ENCODE measurements at places on chromosomes 7 and 10.

DNA sequence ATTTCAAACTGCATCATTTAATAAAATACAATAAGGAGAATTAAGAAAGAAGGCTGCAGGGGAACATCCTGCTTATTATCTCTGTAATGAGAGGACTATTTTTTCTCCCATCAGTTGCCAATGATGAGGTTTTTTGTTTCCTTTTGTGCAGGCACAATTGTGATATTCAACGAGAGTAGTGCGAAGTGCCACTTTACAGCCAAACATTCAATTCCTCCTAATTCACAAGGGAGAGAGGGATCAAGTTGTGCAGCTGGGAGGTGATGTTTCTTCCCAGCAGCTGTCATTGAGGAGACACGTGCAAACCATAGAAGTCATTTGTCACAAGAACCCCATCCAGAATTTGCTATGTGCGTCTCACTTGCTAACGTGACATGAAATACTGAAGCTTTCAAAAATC, 81.6 kb upstream of the ICA1 start:
- peak; percentile 6 for DNase-seq

DNA sequence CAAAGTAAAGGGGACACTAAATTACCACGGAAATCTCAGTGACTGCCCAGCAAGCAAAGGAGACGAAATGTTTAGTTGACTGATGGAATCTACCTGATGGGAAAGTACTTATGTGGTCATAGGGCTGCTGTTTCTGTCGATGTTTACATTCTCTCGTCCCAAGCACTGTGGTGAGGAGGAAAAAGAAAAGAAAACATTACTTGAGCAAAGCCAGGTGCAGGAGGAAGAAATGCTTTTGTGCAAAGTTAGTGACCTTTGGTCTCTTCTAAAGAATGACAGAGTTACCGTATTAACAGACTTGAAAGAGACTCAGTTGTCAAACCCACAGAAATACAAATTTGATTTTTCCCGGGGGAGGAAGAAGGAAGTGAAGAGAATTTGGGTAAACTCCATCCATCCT, 43.3 kb upstream of the FMC1 start:
- no peak for DNase-seq

DNA sequence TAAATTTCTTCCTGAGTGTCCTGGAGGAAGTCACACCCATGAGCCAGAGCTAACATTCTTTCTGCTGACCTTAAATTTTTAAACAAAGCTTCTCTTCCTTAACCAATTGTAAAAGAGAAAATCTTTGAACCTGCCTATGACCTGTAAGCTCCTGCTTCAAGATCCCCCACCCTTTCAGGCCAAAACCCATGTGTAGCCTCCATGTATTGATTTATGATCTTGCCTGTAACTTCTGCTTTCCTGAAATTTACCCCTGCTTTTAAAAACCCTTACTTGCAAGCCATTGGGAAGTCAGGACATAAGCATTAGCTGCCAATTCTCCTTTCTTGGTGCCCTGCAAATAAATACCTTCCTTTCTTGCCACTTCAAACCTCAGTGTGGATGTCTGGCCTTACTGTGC, 68.5 kb upstream of the HECTD2 start:
- DNase-seq, result no peak

DNA sequence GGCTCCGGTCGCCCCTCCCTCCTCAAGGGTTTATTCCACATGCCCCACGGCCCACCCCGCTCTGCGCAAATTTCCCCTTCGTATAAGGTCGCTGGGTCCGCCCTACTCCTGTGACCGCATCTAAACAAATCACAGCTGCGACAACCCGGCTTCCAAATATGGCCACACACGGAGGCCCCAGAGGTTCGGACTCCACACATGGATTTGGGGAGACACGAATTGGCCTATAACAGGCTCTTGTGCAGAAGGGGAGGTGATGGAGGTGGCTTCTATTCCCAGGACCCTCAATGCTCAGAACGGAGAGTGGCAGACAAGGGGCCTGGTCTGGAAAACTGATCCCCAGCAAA, 90.1 kb downstream of the FOXL3 start:
- DNase-seq, result no peak

DNA sequence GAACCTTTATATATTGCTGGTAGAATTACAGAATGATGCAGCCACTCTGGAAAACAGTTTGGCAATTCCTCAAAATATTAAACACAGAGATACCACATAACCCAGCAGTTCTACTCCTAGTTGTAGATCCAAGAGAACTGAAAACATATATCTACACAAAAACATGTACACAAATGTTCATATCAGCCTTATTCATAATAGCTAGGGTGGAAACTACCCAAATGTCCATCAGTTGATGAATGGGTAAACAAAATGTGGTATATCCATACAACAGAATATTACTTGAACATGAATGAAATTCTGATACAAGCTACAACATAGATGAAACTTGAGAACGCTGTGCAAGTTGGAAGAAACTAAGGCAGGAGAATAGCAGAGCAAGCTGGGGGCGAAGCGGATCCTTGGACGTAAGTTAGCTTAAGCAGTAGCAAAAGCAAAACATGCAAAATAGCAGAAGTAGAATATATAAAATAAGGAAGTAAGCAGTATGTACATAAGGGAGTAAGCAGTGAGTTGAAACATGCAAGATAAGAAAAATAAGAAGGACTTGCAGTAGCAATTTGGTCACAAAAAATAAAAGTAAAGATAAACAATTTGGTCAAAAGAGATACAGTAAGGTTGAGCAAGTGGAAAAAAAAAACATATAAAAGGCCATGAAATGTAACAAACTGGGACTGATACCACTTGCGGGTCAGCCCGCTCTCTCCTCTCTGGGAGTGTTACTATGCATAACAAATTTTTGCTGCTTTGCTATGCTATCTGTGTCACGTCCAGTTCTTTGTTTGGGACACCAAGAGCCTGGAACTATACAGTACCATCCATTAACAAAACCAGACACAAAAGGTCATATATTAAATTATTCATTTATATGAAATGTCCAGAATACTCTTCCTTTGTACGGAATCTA, 18.0 kb upstream of the HILPDA start:
- DNase-seq, result no peak

DNA sequence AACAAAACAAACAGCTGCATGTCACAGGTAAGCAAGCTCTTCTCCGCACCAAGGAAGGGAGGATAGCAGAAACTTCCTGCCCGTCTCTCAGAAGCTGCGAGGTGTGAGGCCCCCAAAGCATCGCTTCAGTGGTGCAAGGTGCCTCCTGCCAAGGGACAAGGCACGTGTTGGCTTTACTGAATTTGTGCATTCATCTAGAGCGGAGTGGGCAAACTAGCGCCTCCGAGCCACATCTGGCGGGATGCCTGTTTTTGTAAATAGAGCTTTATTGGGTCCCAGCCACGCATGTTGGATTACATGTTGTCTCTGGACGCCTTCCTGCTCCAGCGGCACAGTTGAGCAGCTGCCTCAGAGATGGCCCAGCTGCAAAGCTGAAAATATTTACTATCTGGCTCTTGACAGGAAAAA, 27.7 kb downstream of the PHYH start:
- DNase-seq, result peak; percentile 20

DNA sequence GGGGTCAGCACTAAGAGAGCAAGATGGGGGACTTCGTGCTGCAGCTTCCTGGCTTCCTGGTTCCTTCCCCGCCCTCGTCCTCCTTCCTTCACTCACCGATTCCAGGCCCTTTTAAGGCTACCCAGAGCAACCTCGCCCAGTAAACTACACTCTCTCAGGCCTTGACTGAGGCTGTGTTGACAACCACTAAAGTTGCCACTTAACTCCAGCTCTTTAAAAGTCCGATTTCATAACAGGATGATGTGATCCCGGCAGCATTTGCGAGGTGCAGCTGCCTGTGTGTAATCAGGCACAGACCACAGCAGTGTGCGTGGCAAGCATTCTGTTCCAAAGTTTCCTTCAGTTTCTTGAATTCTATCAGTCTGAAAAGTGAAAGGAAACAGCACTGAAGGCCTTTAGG, 110.6 kb downstream of the RAB11FIP2 start:
- DNase-seq, result no peak

- DNase-seq, result no peak
Observed at GRCh38 chr7:55097100-55097499, 78.3 kb downstream of the EGFR start.

- DNase-seq, result no peak
Observed at GRCh38 chr10:102113956-102114857, 6.0 kb downstream of the LDB1 start.

GRCh38 chr10:24553051-24553612, 170.6 kb downstream of the ARHGAP21 start:
- no peak for DNase-seq

DNA sequence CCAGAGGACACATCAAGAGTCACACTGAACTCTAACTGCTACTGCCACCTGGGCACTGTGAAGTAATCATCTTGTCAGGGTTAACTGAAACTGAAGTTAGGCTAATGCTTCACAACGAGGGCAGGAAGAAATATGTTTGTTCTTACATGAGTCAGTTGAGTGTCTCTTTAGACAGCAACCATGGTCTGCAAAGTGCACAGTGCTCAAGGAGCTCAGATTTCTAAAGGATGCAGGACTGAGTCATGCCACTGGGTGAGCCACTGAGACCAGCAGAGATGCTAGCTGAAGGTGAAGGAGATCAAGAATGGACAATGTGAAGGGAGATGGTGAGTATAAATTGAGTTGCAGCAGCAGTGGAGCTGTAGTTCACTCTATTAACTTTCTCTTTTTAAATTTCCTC, 76.0 kb upstream of the CTTNBP2 start:
- no peak for DNase-seq

- DNase-seq, result no peak
Observed at GRCh38 chr7:21185653-21186265, 242.1 kb upstream of the SP4 start.

DNA sequence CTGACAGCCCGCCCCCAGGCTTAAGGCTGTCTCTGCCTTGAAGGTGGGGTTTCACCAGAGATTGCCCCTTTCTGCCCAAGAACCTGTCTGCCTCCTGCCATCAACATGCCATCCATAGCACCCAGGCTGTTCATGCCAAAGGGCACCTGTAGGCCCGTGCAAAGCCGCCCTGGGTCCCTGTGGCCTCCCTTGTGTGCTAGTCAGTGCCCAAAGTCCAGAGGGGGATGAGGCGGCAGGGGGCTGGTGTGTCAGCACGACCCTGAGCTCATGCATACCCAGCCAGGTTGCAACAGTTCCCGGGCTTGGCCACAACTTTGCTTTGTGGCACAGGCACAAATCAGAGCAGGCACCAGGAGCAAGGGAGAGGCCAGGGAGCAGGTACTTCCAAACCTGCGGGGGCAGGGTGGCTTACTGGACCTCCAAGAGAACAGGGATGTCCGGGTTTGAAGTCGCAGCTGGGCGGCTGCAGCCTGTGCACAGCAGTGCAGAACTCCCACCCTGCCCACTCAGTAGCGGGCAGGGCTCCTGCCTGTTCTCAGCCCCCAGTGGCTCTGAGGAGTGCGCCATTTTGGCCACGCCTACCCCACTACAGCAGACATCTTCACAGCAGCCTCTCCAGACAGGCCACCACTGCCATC, 671.1 kb upstream of the GRM3 start:
- DNase-seq, result no peak

DNA sequence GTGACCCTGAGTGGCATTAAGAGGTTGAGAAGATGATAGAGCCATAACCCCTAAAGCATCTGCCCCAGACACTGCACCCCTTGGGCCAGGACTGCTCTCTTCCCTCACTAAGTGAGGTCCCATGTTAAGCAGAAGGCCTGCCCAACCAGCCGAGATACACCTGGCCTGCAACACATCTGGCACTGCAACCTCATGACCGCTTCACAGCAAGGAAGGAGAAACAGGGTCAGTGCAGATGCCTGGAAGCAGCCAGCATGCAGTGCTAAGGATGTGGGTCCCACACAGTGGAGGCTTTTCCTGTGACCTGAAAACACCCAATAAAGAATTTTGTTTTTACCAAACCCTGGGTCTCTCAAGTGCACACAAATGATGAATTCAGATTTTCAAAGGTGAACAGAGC, 7.4 kb downstream of the NOD1 start:
- no peak for DNase-seq

DNA sequence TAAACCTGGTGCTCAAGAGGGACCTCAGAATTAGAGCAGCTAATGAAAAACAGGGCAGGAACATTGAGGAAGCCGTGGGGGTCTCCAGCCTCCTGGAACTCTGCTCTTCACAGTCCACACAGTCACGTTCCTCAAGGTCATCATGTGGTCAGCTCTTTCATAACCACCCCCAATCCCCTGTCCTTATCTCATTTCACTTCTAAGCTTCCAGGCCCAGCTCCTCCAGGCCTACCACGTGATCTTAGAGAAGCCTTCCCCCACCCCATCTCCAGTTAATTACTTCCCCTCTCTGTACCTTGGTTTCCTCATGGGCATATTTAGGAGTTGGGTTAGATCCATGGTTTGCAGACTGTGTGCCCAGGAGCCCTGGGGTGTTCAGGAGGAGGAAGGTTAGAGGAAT, 106.4 kb upstream of the TCF7L2 start:
- DNase-seq, result no peak

DNA sequence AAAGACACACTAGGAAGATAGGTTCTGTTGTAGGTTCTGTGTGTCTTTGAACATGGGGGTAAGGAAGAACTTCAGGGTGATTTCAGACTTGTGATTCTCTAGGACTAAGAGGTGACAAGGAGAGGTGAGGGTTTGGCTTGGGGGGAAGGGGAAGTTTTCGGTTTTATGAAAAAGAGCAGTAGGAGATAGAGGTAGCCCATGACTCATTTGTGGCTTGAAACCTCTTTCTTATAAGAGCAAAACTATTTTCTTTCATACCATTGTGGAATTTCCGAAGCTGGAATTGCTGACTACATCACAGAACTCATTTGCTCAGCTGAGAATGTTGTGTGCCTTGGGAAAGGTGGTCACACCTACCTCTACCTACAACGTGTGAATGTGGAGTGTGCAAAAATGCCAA, 39.6 kb upstream of the IKZF1 start:
- no peak for DNase-seq

Data from NCI-H2029 treated with DMSO at 0.1 percent for 48 hours (cell line).